Heart right ventricle (tissue), 16 donors: ENCODE measurements at places on chromosomes 4 and X. TPM values are rescaled to one million over a fixed set of nuclear protein-coding genes. Genes with fewer than 3 reads are reported as not detected.

The LEF1 gene
- 0.76 TPM for total RNA-seq

The N4BP2 gene
- total RNA-seq, result 6.9 TPM

The FRG2 gene
- not detected for total RNA-seq

The CSAG2 gene
- not detected for total RNA-seq

The PABPC1L2B gene
- not detected for total RNA-seq

The CLIC2 gene
- 8.5 TPM for total RNA-seq

The MED14 gene
- 40.9 TPM for total RNA-seq

The FGF2 gene
- 3.4 TPM for total RNA-seq

The CTBP1 gene
- 132 TPM for total RNA-seq

The TCP11X2 gene
- not detected for total RNA-seq

The C4orf17 gene
- not detected for total RNA-seq

The C4orf46 gene
- total RNA-seq, result 5.0 TPM

The WDR17 gene
- 0.73 TPM for total RNA-seq

The IL2 gene
- not detected for total RNA-seq

The MAGEH1 gene
- 13.6 TPM for total RNA-seq
